ENCODE measurements at places on chromosomes 13 and 19.

DNA sequence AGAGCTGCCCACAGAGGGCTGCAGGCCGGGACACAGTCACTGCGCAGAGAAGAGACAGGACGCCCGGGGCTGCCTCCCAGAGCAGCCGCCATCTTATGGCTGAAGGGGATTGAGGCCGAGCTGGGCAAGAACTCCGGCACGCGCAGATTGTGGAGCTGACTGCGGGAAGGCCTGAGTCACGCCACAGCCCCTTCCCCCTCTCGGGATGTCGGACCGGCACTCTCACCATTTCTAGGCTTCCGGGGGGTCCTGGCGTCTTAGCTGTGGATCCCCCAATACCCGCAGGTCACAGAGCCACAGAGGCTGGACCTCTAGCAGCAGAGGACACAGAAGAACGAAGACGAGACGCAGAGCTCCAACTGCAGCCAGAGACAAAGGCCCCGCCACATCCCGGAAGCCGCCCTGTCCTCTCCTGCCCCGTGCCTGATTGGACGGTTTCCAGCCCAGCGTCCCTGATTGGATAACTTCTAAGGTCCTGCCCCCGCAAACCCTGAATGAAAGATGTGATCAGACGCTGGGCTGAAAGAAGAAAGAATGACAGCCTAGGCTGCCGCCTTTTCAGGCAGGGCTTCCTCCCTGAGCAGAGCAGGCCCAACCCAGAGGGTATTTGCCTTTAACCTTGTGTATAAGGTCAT is at the start of gene ZNF43:
TSS of gene ZNF43 (minus strand) at position 373 of the 635 bp plus-strand sequence. CDS start at position 229, 144 bp downstream.
- peak; percentile 92 for DNase-seq

DNA sequence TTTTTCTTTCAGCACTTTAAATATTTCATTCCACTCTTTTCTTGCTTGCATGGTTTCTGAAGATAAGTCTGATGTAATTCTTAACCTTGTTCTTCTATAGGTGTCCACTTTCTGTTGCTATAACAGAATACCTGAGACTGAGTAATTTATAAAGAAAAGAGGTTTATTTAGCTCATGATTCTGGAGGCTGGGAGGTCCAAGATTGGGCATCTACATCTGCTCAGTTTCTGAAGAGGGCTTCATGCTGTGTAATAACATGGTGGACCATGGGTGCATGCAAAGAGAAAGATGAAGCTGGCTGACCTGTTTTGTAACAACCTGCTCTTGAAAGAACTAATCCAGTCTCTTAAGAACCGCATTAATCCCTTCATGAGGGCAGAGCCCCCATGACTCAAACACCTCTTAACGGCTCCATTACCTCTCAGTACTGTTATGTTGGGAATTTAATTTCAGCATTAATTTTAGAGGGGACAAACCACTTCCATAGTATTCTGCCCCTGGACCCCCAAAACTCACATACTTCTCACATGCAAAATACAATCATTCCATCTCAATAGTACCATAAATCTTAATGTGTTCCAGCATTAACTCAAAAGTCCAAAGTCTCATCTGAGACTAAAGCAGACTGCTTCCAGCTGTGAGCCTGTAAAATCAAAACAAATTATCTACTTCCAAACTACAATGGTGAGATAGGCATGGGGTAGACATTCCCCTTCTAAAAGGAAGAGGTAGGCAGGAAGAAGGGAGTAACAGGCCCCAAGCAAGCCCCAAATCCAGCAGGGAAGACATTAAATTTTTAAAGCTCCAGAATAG is 9.6 kb upstream of the FGF9 start:
- no peak for DNase-seq

DNA sequence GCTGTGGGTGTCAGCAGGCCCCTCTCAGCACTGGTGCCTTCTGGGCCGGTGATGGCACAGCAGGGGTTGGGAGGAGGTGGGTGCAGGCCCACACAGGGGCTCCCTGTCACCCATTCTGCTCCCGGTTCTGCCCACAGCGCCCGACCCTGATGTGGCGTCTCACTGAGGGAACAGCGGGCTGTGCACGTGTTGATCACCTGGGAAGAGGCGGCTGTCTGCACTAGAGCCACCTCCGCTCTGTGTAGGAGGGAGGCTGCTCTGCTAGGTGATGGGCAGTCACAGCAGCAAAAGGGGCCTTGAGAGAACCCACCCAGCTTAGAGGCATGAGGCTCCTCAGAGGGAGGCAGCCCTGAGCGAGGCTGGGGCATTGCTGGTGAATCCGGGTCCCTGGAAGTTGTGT is 39.2 kb upstream of the TUBGCP3 start:
- no peak for DNase-seq

GRCh38 chr13:51624695-51625345 is 40.6 kb downstream of the WDFY2 start:
- no peak for DNase-seq

DNA sequence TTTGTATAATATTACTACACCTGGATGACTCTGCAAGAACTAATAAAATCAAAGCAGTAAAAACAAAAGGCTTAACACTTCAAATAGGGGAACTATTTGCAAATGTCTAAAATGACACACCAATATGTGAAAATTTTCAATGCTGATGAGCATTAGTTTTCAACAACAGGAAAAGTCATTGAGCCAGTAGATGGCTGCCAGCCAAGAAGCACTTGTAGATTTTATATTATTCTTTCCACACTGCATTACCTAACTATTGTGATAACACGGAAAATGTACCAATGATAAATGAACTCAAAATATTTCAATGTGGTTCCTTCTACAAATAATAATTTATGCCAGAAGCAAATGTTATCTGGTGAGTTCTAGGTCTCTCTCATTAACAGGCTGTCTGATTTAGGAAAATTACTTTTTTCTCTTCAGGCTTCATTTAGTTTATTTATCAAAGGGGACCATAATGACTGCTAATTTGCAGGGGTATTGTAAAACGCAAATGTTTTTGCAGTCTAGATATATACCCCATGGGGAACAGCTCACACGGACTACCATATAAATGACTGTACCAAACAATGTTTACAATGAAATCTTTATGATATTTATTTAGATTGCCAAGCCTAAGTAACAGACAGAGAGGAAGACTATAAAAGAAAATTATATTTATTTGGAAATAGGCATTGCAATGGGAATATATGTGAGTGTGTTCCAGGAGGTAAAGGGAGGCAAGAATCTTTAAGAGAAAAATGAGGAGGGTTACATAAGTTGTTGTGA is 407.8 kb downstream of the LIG4 start:
- DNase-seq, result no peak

DNA sequence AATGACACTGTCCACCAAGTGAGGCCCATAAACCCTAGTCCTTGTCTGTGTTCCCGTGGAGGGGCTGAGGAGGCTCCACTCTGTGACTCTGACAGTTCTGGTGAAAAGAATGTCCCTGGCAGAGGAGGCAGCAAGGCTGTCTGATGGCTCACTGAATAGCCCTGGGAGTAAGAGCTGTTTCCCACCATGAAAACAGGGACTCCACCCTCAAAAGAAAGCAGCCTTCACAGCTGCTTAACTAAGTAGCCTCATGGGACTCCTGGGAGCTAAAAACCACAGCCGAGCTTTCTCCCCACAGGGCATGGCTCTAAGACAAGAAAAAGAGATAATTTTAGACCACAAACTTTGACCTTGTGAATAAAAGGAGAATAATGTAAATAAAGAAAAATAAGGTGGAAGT is 135.1 kb upstream of the FRY start:
- DNase-seq, result peak; percentile 36

- peak; percentile 41 for DNase-seq
These were observed 85.9 kb downstream of the MBNL2 start for GRCh38 chr13:97307882-97308624.

GRCh38 chr13:33228648-33229445 is 56.7 kb downstream of the STARD13 start:
- peak; percentile 56 for DNase-seq

GRCh38 chr19:10270180-10270615 is 722 bp upstream of the ICAM1 start:
- no peak for DNase-seq

- DNase-seq, result no peak
These were observed 475.8 kb downstream of the FOXO1 start for GRCh38 chr13:40190641-40191100.

- DNase-seq, result no peak
These were observed 10.6 kb downstream of the ABHD17A start for GRCh38 chr19:1874554-1875185.

- DNase-seq, result no peak
These were observed 414.5 kb downstream of the NDFIP2 start for GRCh38 chr13:79895416-79895815.

- DNase-seq, result no peak
These were observed 5.4 kb downstream of the MTMR6 start for GRCh38 chr13:25281935-25282332.

DNA sequence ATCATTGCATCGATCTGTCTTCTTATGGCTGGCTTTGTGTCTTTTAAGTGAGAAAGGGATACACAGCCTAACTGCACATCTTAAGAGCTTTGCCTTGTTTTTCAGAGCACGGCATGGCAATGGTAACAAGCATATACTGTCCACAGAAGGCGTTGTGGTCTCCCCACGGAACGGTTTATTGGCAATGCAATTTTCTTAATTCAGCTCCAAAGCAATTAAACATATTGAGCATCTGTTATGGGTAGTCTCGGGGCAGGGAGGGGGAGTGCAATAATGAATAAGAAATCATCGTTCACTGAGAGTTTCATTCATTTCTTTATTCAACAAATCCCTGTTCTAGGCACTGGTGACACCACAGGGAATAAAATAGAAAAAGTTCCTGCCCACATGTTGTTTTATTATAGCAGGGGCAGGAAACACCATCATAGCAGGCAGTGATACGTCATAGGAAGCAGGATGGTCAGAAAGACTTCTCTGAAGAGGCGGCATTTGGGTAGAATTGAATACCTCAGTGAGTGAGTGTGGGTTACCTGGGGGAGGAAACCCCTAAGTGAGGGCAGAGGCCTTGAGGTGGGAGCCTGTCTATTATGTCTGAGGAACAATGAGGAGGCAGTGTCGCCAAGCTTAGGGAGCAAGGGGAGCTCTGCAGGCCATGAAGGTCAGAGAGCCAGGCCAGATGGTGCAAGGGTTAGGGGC is 185.7 kb upstream of the KL start:
- DNase-seq, result no peak

- DNase-seq, result no peak
These were observed 569.8 kb downstream of the FGF9 start for GRCh38 chr13:22240716-22241115.

GRCh38 chr13:102399791-102400674 is 1.8 kb downstream of the FGF14 start:
- DNase-seq, result no peak

DNA sequence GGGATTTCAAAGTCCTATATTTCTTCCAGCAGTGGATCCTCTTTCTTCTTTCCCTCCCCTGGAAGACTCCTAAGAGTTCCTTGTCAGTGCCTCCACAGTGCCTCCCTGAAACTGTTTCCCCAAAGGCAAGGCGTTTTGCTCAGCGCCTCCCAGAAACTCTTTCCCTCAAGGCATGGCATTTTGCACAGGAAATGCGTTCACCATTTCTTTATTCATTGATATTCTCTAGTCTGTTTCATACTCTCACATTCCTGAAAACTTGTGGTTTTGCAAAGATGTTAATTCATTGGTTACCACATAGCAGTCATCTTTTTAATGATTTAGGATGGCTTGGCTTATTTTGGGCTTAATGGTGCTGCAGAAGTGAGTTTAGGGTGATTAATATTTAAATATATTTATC is 177.3 kb upstream of the SLC10A2 start:
- DNase-seq, result no peak

DNA sequence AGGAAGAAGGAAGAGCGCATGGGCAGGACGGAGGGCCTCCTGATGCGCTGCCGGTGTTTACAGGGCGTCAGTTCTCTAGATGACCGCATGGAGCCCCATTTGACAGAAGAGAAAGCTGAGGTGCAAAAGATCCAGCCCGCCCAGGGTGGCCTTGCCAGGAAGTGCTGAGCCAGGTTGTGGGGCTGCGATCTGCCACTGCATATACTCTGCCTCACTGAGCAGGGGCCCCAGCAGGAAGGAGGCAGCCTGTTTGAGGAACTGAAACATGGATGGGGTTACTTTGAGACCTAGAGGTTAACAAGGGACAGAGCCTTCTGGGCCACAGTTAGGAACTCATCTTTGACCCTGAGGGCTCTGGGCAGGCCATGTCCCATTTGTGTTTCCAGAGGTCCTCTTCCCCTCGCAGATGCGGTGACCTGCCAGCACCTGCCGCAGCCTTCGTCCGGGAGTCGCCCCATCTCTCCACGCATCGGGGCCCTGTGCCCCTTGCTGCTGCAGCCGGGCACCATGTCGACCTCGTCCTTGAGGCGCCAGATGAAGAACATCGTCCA is 3.2 kb downstream of the EPN1 start:
- no peak for DNase-seq

- no peak for DNase-seq
These were observed 24.7 kb upstream of the RB1 start for GRCh38 chr13:48278806-48279205.

- DNase-seq, result no peak
These were observed 26.8 kb downstream of the CLDN10 start for GRCh38 chr13:95579303-95579702.

GRCh38 chr13:23175920-23176319 is 4.9 kb upstream of the SGCG start:
- DNase-seq, result no peak

DNA sequence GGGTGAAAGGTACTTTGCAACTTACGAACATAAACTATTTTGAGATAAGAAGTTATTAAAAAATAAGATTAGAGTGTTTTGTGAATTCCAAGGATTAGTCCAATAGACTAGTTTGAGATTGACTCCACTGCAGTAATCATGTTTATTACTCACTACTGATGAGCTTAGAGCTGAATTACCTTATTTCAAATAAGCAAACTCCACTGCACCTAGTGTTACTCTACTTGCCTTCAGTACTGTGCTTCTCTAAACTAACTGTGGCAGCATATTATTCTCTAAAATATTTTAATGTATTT is 111.7 kb downstream of the MIPEP start:
- DNase-seq, result no peak

GRCh38 chr13:70623239-70623638 is 515.0 kb upstream of the KLHL1 start:
- no peak for DNase-seq

DNA sequence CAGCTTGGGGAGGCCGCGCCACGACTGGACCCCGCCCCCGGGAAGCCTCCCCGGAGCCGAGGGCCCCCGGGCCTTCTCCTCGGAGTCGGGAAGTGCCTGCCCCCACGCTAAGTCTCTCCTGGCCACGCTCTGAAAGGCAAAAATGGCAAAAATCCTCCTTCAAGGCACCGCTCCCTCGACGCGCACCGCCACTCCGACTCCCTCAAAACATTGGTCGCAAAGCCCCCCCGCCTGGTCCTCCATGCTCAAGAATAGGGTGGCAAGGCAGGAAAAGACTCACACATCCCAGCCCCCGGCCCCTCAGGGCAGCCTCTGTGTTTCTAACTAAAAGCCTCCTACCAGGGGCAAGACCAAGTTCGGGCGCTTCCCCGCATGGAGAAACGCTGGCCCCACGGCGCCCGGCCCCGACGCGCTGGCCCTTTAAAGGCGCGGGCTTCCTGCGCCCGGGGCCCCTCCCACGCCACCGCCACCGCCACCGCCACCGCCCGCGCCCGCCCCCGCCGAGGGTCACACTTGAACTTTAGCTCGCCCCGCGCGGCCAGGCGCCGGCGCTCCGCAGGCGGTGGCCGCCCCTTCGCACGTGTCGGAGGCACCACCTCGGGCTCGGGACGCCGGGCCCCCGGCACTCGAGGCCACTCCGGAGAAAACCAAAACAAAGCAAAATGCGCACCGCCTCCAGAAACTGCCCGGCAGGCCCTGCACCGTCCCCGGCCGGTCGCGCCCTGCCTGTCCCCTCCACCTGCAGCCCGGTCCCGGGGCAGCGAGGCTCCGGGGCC is 1.9 kb downstream of the FOXO1 start:
- no peak for DNase-seq
